Esophagus muscularis mucosa (tissue), 4 donors: ENCODE measurements at places on chromosomes 13 and 19. TPM values are rescaled to one million over a fixed set of nuclear protein-coding genes. Genes with fewer than 3 reads are reported as not detected.

CYP2F1 gene
- not detected for total RNA-seq

SYCN gene
- not detected for total RNA-seq

KLF1 gene
- not detected for total RNA-seq

CACNG7 gene
- total RNA-seq, result not detected

ZNF442 gene
- 4.6 TPM for total RNA-seq

DNA sequence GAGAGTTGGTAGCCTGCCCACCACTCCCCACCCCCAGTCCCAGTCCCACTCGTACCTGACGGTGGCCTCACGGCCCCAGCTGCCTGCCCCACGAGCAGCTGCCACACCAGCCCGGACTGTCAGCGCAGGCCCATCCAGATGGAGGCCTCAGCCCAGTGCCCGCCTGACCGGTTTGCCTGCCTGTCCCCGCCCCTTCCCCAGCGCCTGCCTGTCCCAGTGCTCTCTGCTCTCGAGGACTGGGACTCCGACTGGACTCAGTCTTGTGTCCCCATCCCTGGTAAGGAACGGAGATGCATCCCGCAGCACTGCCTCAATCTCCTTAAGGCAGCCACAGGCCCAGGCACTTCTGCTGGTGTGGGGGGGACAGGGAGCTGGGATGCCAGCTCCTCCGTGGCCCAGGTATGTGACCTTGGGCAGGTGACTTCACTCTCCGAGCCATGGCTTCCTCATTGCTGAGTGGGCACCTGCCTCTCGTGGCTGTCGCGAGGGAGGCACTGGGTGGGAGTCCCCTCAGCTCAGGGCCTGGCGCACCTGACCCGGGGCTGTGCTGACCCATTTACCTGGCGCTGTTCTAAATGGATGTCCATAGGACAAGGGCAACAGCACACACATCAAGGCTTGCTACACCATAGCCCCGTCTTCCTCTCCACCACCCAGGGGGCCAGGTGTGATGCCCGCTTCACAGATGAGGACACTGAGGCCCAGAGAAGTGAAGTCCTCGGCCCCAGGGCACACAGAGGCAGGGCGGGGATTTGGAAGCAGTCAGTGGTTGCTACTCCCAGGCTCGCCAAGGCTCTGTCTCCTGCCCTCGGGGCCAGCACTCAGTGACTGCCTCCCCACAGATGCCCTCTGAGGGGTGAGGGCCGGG lies at the start of gene NKPD1:
NKPD1 (minus strand) TSS at position 113 of the 868 bp plus-strand sequence. CDS start 832 bp downstream, outside the sequence.
- no peak for DNase-seq

GRCh38 chr13:98410612-98411011 lies 166.3 kb downstream of the STK24 start:
- DNase-seq, result no peak

DNA sequence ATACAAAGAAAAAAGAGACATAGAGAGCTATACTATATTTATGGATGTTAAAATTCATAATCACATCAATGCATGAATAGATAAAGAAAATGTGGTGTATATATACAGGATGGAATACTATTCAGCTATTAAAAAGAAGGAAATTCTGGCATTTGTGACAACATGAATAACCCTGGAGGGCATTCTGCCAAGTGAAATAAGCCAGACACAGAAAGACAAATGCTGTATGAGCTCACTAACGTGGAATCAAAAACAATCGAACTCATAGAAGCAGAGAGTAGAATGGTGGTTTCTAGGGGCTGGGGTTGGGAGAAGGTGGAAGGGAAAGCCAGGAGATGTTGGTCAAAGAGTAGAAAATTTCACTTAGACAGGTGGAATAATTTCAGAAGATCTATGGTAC lies 24.0 kb downstream of the UTP14C start:
- no peak for DNase-seq

DNA sequence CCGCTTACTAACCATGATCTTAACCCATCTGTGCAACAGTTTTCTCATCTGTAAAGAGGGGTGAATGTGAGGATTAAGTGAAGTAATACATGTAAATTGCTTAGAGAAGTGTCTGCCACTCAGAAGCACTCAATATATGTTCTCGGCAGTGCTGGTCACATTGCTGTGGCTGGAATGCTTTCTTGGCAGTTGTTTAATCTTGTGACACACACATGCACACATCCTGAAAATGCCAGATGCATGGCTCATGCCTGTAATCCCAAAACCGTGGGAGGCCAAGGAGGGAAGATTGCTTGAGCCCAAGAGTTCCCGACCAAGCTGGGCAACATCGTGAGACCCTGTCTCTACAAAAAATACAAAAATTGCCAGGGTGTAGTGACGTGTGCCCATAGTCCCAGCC lies 4.9 kb upstream of the DMKN start:
- DNase-seq, result no peak

- DNase-seq, result no peak
These were observed 116.9 kb downstream of the SIPA1L3 start for GRCh38 chr19:38023671-38024541.

ZNF506 gene
- 20.2 TPM for total RNA-seq

GRCh38 chr13:75050419-75051046 lies 431.4 kb downstream of the TBC1D4 start:
- DNase-seq, result no peak

MYO1F gene
- 7.2 TPM for total RNA-seq

GRCh38 chr19:5035105-5035761 lies 66.3 kb downstream of the KDM4B start:
- DNase-seq, result no peak

DNA sequence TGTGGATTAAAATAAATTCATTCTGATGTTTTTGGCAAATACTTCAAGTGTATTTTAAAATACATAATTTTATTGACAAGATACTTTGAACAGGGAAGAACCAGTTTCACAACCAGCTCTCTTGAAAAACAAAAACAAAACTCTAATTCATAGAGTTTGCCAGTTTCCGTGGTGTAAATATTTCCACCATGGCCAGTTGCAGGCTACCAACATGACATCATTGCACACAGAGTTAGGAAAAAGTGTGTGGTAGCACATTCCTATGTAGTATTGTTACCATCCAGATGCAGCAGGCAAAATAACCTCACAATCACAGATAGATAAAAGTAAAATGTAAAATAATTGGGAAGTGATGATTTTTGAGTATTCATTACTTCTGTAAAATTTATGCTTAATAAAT lies 7.7 kb upstream of the RNF113B start:
- no peak for DNase-seq

- no peak for DNase-seq
These were observed 55.3 kb upstream of the SLITRK1 start for GRCh38 chr13:83937579-83937978.

DNA sequence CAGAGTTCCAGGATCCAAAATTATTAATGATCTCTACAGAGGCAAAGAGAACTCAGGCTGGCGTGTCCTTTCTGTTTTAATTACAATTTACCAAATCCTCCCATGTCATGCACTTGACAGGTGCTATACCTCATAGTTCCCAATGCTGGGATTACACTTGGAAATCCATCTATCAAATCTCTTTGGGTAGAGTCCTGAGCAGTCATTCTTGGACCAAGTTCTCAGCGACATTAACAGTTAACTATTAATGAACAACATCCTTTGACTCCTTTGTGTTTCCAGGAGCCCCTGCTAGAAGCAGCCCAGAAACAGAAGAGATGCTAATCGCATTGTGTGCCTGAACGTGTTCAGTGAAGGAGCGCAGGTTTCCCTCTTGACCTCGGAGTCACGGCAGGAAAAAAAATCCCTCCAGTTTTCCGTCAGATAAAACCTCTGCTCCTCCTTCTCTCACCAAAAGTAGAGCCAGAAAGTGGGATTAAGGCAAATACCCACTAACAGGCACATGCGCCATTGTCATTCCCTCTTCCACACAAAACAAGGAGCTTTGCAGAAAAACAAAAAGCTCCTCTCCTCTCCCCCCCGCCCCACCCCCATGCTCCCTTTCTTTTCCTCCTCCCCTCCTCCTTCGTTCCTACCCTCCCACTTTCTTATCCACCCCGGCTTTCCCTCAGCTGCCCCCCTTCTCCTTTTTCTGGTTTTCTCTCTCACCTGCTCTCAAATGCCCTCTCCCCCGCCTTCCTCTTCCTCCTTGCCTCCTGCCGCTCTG lies 224.7 kb downstream of the ZIC5 start:
- DNase-seq, result no peak

DNA sequence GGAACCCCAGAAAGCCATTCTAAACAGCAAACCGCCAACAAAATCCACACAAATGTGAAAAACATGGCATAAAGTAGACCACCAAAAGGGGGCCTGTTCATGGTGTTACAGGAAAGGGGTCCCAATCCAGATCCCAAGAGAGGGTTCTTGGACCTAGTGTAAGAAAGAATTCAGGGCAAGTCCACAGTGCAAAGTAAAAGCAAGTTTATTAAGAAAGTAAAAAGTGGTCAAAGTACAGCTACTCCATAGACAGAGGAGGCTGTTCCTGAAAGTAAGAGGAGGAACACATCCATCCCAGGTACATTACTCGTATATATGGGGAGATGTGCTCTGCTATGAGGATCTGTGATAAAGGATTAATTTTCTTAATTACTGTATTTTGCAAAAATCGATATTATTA lies 67.8 kb upstream of the SLC15A1 start:
- no peak for DNase-seq

DNA sequence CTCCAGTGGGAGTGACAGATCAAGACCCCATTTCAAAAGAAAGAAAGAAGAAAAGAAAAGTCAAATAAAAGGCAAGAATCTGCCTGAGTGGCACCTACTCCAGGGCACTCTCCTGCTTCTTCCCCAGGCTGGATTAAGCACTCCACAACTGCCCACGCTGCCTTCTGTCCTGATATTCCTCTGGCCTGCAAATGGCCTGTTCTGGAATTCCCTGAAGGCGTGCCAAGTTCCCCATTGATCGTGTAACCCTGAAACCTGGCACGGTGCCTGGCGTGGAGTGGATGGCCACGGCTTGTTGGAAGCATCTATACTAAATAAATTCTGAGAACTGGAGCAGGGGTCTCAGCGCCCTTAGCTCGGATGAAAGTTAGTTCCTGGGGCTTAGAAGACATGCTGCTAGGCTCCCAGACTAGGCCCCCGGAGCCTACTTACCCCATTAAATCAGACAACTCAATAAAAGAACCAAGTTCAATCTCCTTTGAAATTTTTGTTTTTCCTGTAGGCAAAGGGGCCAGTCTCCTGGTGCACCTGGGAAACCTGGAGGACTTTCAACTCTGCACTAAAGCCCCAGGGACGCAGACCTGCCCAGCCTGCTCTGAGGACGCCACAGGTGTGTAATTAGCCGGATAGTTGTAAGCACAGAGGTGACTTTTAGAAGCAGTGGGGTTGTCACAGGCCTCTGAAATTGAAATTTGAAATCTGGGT lies 21.9 kb downstream of the ANKRD27 start:
- no peak for DNase-seq

GRCh38 chr13:88426661-88427060 lies 755.5 kb downstream of the SLITRK5 start:
- DNase-seq, result no peak

FCAR gene
- 1.4 TPM for total RNA-seq

DNA sequence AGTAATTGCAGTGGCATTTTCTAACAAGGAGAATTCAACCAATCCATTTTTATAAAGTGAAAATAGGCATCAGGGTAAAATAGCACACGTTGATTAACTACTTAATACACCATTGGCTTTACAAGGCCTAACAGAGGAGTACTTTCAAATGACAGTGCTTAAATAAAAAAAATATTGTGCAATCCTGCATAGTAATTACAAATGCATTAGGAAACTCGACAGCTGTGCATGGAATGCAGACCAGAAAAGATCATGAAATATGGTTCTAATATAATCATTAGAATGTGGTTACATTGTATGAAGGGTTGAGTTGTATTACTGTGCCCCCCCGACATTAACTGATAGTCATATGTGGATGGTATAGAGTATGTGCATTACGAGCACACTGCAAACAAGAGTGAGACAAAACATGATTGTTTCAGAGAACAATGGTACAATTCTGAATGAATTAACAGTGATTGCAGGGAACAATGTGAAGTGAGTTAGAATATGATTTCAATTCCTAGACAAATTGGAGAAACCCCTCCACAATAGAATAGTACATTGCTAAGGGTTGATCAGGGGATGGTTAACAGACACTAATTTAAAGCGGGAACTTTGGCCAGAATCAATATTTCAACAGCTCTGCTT lies 270.6 kb downstream of the GPC5 start:
- no peak for DNase-seq

- peak; percentile 47 for DNase-seq
These were observed 133.4 kb upstream of the FNDC3A start for GRCh38 chr13:48842316-48842715.

LGALS16 gene
- total RNA-seq, result not detected

DNA sequence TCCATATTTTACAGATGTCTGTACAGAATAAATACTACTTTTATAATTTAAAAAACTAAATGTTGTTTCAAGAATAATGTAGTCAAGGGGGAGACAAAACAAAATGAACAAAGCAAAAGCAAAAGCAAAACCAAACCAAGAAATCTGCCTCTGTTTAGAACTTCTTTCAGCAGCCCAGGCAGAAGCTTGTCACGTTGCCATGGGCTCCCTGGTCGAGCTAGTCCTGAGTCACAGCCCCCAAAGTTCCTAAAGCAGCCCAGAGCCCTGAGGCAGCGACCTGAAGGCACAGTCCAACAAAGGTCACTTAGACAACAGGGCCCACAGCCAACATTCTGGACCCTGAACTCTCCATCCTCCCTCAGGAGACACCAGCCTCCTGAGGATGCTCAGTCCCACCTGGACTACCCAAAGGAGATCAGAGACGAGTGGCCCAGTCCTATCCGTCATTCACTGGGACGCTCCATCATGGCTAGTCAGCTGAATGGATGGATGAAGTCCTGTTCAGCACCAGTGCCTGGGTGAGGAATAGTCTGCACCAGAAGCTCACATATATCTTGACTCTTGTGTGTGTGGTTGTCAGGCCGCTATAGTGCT lies 41.7 kb downstream of the SIAH3 start:
- DNase-seq, result no peak

DNA sequence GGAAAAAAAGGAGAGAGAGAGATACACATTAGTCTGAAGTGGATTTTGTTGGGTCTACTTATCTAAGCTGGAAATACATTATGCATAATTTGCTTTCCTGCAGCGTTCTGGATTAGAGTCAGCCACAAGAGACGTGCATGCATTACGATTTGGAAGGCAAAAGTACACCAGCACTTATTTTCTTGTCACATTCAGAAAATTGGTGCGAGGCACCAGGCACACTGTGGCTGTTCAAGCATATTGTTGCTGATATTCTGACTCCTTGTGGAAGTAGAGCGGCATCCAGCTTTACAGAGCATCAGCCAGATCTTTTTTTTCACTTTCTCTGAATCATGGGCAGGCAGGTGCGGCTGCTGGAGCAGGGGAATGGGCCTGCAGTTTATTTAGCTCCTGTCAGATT lies 905.6 kb upstream of the SPRY2 start:
- no peak for DNase-seq

GRCh38 chr19:41930322-41930722 lies 2.1 kb upstream of the ERFL start:
- DNase-seq, result no peak

DNA sequence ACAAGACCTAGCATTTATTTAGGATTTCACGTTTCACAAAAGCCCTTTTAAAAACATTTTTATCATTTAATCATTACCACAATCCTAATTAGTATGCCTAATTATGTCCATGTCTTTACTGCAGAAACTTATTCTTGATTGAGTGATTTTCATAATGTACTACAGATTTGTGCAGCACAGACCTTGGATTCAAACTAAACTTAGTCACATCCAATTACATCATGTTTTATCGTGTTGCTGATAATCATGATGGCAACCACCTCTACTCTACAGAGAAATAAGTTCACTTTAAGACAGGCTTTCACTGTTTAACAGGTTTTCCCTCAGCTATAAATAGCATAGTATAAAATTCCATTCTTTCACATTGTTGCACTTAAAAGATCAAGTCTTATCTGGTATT lies 240.9 kb upstream of the RFC3 start:
- DNase-seq, result no peak

LGALS14 gene
- not detected for total RNA-seq
